ENCODE measurements at places on chromosomes 5 and 9.

GRCh38 chr9:23526806-23527205, 299.2 kb downstream of the ELAVL2 start:
- no peaks in the 10 kb centered on the region for H3K4me1 ChIP-seq
- no peaks in the 10 kb centered on the region for H3K27me3 ChIP-seq
- no peaks in the 10 kb centered on the region for H3K36me3 ChIP-seq
- H3K4me3 ChIP-seq: no peak overlapping the region
- no peak for DNase-seq

DNA sequence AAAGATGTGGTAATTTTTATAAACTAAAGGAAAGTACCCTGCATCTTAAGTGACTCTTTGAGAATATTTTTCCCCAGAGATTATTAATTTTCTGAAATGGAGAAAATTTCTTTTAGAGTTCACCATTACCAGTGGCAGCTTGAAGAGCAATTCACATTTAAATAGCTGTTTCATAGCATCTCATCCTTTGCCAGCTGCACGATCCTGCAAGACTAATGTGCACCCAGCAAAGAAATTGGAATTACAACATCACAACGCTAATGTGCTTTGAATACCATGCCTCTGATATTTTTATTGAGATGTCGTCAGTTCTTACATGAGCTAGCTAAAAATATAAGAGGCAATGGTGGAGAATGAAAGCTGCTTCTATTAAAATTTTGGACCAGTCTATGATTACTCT, 423.5 kb downstream of the TAF11L14 start:
- H3K27me3 ChIP-seq: no peaks in the 10 kb centered on the region
- H3K4me1 ChIP-seq: no peaks in the 10 kb centered on the region
- no peak for DNase-seq
- H3K27ac ChIP-seq: no peak overlapping the region
- H3K4me3 ChIP-seq: no peak overlapping the region

GRCh38 chr9:38017149-38017884, 51.7 kb downstream of the SHB start:
- H3K4me3 ChIP-seq: no peak overlapping the region
- peaks cover 37% of the 10 kb centered on the region for H3K4me1 ChIP-seq
- no peak overlapping the region for H3K27ac ChIP-seq
- H3K36me3 ChIP-seq: no peaks in the 10 kb centered on the region

GRCh38 chr9:125511789-125512660, 195.0 kb downstream of the MAPKAP1 start:
- no peaks in the 10 kb centered on the region for H3K27me3 ChIP-seq
- H3K4me3 ChIP-seq: no peak overlapping the region
- no peak overlapping the region for H3K27ac ChIP-seq
- no peaks in the 10 kb centered on the region for H3K36me3 ChIP-seq
- H3K4me1 ChIP-seq: peaks cover 47% of the 10 kb centered on the region

DNA sequence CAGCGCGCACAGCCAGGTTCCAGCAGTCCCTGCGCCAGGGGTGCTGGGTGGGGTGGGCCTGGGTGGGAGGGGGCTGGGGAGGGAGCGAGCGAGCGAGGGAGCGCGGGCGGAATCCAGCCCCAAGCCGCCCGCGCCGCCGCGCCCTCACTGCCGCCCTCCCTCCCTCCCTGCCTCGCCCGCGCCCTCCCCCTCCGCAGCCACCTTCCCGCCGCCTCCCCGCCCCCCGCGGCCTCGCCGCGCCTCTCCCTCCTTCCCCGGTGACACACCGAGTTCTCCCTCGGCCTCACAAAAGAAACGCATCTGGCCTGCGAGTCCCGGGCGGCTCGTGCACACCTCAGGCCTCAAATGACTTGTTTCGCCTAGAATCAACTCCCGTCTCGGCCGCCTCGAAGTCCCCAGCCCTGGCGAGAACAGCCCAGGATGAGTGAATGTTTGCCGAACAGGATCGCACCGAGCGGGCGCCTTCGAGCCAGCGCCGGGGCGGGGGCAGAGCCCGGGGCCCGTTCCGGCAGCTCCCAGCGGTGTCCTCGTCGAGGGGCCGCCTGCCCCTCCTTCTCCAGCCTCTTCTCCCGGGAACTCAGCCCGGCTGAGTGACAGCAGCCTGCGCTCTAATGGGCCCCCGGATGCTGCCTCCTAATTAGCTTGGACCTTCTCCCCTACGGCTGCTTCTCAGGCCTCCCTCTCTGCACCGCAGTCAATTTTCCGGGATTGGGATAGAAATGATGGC, 371 bp upstream of the PITX1 start:
- DNase-seq: peak; percentile 70
- H3K4me1 ChIP-seq: peaks cover 27% of the 10 kb centered on the region
- no peak overlapping the region for H3K4me3 ChIP-seq
- peaks cover 89% of the 10 kb centered on the region for H3K27me3 ChIP-seq
- H3K36me3 ChIP-seq: no peaks in the 10 kb centered on the region

DNA sequence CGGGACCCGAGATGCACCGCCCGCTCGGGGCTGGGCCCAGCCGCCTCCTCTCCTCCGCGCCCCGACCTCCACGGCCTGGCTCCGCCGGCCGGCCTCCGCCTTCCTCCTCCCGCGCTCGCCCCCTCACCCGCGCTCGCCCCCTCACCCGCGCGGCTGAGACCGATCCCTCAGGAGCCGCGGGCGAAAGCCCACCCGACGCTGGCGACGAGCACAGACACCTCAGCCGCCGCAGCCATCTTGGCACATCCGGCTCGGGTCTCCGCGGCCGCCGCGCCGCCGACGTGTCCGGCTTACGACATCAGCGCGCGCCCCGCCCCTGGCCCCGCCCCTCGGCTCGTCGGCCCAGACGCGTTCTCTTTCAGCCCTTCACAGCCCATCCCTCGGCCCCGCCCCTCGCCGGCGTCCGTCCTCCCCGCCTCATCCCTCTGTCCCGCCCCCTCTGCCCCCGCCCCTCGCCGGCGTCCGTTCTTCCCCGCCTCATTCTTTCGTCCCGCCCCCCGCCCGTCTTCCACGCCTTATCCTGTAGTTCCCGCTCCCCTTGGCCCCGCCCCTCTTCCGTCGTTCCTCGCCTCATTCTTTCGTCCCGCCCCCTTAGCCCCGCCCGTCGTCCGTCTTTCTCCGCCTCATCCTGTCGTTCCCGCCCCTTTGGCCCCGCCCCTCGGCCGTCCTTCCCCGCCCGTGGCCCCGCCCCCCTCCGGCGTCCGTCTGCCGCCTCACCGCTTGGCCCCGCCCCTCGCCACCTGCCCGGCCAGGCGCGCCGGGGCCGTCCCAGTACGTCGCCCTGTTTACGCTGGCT, at the start of gene SEC16A:
TSS of gene SEC16A (minus strand) at position 248 of the 796 bp plus-strand sequence. CDS start 5,425 bp downstream, outside the sequence.
- DNase-seq: peak; percentile 99
- no peaks in the 10 kb centered on the region for H3K36me3 ChIP-seq
- H3K4me3 ChIP-seq: peak within 1 kb of the TSS; percentile 40
- H3K4me1 ChIP-seq: peaks cover 26% of the 10 kb centered on the region
- no peaks in the 10 kb centered on the region for H3K27me3 ChIP-seq
- H3K27ac ChIP-seq: peak within 1 kb of the TSS; percentile 100

DNA sequence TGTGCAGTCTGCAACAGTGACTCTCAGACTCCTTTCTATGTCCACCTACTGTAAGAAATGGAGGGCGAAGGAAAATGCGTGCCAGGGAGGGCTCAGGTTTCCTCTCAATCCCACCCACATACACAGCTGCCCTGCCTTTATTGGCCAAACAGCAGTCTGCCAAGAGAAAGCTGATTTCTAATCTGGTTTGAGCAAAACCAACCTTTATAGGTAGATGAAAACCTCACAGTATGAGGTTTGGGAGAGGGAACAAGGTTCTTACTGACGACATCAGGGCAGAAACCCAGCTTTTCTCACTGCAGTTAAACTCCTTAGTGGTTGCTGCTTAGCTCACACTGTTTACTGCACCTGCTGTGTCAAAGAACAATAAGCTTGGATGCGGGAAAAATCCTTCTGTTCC, 152.3 kb upstream of the KLF9 start:
- no peak for DNase-seq
- no peaks in the 10 kb centered on the region for H3K36me3 ChIP-seq
- H3K4me3 ChIP-seq: no peak overlapping the region
- H3K27me3 ChIP-seq: no peaks in the 10 kb centered on the region

GRCh38 chr9:126617003-126617822, 3.5 kb downstream of the LMX1B start:
- no peak overlapping the region for H3K27ac ChIP-seq
- no peak for DNase-seq
- peaks cover 86% of the 10 kb centered on the region for H3K27me3 ChIP-seq
- no peaks in the 10 kb centered on the region for H3K4me1 ChIP-seq

- no peak overlapping the region for H3K4me3 ChIP-seq
- no peaks in the 10 kb centered on the region for H3K36me3 ChIP-seq
- H3K4me1 ChIP-seq: no peaks in the 10 kb centered on the region
- peaks cover 6% of the 10 kb centered on the region for H3K27me3 ChIP-seq
Measured at GRCh38 chr5:148237785-148238417, 424 bp upstream of the MARCOL start.

GRCh38 chr5:173707392-173707791, 90.9 kb upstream of the BOD1 start:
- no peaks in the 10 kb centered on the region for H3K27me3 ChIP-seq
- no peaks in the 10 kb centered on the region for H3K36me3 ChIP-seq
- no peak overlapping the region for H3K4me3 ChIP-seq
- peak; percentile 77 for DNase-seq

All from adrenal gland (tissue), 19 donors.